ENCODE measurements at places on chromosomes 13 and 19.

DNA sequence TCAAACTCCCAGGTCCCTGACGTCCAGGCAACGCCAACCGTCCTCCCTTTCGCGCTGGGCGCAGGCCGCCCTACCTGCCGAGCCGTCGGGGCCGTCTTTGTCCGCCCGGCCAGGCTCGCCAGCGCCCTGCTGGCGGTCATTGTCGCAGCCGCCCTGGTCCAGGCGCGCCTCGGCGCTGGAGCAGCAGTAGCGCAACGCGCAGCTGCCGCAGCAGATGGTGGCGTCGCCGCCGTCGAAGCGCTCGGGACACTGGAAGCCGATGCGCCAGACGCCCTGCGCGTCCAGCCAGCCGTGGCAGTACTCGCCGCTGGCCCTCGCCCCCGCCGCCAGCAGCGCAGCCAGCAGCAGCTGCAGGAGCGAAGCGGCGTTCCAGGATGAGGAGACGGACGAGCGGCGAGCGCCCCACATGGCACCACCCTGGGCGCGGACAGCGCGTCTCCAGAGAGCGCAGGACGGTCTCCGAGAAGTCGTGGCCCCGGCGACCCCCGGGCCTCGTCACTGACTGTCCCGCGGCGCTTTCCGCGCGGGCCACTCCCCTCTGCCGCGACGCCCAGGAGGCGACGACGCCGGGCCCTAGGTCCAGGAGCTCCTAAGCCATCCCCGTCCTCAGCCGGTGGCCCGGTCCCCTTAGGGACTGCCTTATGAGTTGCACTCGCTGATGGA is 1.1 kb downstream of the SHISA2 start:
- DNase-seq, result no peak

GRCh38 chr19:38640368-38640767 is 7.1 kb upstream of the ACTN4 start:
- DNase-seq, result no peak

DNA sequence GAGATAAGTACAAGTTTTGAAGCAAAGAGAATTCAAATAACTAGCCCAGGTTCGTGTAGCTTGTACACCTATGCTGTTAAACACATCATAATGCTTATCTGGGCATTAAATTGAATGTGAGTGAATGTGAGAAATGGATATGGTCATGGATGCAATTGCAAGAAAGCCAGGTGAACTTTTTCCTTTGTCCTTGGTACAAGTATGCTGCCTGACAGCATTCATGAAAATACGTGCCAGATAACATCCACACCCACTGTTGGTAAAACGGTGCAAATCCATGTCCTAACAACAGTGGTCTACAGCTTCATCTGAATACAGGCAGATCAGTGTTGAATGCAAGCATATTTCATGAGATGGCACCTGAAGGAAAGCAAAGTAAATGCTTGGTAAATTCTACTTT is 122.2 kb downstream of the STOML3 start:
- DNase-seq, result no peak

GRCh38 chr13:106656186-106656585 is 88.2 kb upstream of the ARGLU1 start:
- no peak for DNase-seq

GRCh38 chr13:50677687-50678463 is 165.6 kb downstream of the DLEU7 start:
- DNase-seq, result no peak

- no peak for DNase-seq
Measured at GRCh38 chr19:42272535-42272897, 3.5 kb downstream of the CIC start.

GRCh38 chr13:82220641-82221040 is 1661.6 kb downstream of the SLITRK1 start:
- no peak for DNase-seq

DNA sequence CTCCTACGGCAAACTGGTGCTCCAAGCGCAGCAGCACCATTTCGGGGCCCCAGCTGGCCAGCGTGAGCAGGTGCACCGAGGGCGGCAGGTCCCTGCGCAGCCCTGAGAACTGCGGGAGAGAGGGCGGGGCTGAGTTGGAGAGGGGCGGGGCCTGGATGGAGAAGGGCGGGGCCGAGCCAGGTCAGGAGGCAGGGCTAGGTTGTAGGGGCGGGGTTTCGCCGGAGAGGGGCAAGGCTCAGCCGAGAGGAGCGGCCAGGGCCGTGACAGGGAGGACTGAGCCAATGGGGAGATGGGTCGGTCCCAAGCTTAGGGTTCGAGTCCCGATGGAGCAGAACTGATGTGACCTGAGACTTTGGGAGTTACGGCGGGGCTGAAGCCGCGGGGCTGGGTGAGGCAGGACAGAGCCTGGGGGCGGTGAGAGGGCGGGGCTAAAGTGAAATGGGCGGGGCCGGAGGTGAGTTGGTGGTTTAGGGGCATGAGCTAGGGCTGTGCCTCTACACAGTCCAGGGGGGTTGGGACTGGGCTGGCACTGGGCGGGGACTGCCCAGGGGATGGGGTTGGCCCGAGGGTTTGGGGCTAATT is 19.0 kb downstream of the MAN2B1 start:
- DNase-seq, result no peak

All from dorsolateral prefrontal cortex (tissue), 122 donors.